ENCODE measurements at places on chromosomes 3 and 15.

- no peak for DNase-seq
Observed at GRCh38 chr3:128307029-128307633, 153.8 kb downstream of the EEFSEC start.

DNA sequence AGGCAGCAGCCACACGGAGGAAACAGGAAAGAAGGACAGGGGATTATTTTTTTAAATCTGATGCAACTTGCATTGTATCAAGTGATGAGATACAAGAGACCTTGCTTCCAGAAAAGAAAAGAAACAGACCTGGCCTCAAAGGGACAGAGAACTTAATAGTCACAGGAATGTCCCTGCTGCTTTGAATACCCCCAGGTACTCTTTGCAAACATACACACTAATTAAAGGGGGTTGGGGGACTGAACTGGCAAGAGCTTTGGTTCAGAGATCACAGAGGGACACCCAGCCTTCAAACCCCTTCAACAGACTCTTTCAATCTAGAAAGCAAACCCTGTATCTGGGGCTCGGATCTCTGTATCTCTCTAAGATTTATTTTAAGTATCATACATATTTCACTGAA lies 18.0 kb downstream of the TNIK start:
- DNase-seq: no peak

- no peak for DNase-seq
Observed at GRCh38 chr3:172119266-172119969, 80.0 kb downstream of the FNDC3B start.

GRCh38 chr3:82685761-82686160 lies 924.3 kb upstream of the GBE1 start:
- DNase-seq: no peak

GRCh38 chr3:110456438-110457138 lies 615.0 kb upstream of the NECTIN3 start:
- no peak for DNase-seq

DNA sequence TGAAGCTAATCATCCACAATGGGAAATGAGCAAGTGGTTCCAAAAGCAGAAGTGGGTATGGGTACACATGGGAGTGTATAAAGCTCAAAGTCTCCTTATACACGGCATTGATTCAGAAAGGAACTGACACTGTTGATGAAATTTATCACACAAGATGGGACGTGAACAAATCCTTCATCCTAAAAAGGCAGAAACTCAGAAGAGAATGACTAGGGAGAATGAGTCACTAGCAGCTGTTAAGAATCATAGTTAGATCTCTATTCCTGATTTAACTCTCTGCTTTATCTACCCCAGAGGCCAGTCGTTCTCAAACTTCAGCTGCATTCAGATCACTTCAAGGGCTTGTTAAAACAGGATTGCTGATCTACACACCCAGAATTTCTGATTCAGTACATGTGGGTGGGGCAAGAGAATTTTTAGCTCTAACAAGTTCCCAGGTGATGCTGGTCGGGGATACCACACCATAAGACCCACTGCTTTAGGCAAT lies 97.7 kb upstream of the PHLDB2 start:
- no peak for DNase-seq

DNA sequence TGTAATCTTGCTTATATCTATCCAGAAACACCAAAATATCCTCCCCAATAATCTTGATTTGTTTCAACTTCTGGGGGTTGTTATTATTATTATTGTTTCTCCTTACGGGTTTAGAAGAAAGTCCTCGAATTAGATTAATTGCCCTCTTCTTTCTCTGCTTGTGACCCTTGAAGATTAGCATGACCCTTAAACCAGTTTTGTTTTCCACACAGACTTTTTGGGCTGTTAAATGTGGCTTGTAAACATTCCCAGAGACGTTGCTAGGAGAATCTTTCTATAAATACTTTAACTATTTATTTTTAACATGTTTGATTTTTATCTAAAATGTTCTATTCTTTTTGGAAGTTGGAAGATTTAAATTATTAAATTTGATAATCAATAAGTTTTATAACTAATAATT lies 4.3 kb upstream of the SUCNR1 start:
- no peak for DNase-seq

GRCh38 chr3:143718463-143718862 lies 129.8 kb downstream of the SLC9A9 start:
- DNase-seq: no peak

DNA sequence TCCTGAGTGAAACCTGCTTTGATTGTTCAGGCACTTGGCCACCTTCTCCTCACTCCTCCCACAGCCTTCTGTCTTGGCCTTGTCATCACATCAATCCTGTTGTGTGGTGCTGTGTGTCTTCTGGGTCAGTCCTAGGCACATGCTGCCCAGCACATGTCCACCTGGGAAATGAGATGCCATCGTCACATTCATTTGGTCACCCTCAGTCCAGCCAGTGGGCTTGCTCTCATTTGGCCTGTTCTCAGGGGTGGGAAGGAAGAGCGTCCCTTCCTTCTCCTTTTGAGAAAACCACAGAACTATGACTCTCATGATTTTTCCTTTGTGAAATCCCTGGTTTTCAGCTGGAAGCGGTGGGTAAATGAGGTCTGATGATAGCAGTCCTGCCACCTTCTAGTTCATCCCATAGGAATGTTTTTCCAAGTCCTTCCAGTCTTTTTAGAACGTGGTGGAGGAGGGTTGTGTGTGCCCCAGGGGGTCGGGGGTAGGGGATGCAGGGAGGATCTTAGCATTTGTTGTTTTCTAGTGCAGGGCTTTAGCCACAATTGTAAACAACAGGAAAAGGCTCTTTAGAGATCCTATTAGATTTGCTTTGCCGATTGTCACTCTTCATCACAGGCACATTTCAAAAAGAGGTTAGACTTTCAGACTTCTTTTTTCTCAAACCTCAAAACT lies 8.4 kb upstream of the PLA1A start:
- no peak for DNase-seq

GRCh38 chr15:38651328-38652038 lies 86.9 kb upstream of the RASGRP1 start:
- no peak for DNase-seq

- DNase-seq: no peak
Observed at GRCh38 chr3:134337511-134338200, 36.6 kb downstream of the AMOTL2 start.

DNA sequence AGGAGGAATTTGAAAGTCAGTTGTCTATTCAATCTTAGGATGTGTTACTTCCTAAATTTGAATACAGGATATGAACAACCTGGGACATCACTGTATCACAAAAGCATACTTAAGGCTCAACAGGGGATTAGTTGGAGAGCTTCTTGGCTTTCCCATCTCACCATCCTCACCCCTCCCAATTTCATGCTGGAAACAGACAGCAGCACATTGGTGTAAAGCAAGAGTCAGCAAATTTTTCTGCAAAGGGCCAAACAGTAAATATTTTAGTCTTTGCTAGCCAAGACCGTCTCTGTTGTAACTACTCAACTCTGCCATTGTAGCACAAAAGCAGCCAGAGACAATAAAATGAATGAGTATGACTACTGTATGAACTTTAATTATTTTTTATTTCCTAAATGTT lies 94.9 kb downstream of the ERC2 start:
- no peak for DNase-seq

DNA sequence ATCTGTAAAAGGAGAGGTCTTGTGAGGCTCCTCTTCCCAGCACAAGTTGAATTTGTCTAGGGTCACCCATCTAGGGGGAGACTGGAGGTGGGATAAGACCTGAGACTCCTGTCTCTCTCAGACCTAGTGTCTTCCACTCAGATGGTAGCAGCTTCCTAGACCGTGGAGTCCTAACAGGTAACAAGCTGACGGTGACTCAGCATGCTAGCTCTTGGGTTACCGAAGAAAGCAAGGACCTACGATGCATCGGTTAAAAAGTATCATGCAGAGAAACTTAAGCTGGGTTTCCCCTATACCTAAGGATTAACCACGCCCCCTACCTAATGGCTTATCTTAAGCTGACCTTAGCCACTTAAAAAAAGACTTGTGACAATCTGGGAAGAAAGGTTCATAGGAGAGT lies 7.6 kb downstream of the LRRN1 start:
- no peak for DNase-seq

GRCh38 chr3:158430448-158430847 lies 140.5 kb upstream of the MLF1 start:
- DNase-seq: no peak

DNA sequence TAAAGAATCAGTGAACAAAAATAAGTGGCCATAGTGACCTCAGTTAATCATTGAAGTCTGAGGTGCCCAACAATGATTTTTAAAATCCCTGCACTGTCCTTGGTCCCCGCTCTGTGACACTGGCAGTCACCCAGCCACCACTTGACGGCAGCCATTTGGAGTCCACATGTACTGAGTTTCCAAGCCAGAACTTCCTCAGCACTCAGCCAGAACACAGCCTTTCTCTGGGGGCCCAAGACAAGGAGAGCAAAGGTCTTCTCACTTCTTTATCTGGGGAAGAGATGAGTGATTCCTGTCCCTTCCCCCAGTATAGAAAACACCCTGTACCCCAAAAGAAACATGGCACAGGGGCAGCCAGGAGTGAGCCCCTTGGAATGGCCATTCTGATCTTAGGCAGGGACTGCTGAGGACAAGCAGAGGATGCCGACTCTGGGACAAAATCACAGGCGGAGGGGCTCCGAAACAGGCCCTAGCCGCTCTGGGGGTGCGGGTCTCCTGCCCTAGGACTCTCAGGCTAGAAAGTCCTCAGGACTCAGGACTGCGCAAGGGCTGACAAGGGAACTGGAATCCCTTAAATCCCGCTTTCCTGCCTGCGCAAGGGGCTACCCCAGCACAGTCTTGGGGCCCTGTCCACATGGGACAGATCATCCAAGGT lies 12.8 kb downstream of the PAK6 start:
- DNase-seq: no peak

DNA sequence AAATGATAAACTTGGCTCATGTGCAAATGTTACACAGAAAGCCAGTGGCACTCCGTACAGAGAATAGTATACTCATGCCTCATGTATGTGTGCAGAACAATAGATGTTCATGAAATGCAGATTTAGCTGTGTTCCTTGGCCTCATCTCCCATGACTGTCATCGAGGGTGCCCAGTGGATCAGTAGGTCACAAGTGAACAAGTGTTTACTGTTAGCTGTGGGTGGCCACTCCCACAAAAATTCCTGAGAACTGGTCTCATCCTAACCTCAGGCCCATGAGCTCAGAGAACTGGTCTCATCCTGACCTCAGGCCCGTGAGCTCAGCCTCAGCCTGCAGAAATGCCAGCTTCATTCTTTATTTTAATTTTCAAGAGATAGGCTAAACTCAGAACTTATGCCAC lies 124.1 kb downstream of the GADL1 start:
- no peak for DNase-seq

DNA sequence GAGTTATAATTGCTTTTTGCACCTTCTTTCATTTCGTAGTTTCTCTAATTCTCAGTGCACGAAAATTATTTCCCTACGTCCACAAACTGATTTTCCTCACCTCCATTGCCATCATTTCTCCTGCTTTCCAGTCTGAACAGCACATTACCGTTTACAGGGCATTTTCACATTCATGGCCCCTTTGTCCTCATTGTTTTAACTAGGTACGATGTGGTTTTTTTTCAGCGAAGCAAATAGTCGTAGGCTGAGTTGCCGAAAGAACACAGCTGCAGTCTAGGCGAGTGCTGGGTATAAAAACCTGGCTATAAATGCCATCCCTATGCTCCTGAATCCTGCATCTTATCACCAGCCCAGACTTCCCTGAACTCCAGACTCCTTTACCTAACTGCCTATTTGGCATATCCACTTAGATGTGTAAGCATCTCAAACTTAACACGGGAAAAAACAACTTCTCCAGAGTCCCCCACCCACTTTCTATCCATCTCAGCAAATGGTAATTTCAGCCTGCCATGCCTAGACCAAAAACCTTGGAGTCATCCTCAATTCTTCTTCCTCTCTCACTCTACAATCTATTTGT lies 691 bp upstream of the FSIP1 start:
- DNase-seq: no peak

- no peak for DNase-seq
Observed at GRCh38 chr15:80844011-80844732, 65.0 kb downstream of the CEMIP start.

DNA sequence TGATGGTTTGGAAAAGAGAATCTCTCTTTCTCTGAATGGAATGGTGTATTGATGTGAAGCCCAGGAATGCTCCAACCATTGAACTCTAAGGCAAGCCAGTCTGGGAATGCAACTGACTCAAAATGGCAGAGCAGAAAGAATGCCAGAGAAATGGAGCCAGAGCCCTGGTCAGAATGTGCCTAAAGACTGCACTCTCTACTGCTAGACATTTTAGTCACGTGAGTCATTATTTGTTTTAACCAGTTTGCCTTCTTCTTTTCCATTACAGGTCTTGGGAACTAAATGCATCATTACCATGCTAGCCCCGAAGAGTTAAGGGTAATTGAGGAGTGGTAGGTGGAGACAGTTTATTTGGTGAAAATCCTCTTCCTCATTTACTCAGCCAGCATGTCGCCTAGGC lies 67.3 kb upstream of the TRIM42 start:
- DNase-seq: no peak

DNA sequence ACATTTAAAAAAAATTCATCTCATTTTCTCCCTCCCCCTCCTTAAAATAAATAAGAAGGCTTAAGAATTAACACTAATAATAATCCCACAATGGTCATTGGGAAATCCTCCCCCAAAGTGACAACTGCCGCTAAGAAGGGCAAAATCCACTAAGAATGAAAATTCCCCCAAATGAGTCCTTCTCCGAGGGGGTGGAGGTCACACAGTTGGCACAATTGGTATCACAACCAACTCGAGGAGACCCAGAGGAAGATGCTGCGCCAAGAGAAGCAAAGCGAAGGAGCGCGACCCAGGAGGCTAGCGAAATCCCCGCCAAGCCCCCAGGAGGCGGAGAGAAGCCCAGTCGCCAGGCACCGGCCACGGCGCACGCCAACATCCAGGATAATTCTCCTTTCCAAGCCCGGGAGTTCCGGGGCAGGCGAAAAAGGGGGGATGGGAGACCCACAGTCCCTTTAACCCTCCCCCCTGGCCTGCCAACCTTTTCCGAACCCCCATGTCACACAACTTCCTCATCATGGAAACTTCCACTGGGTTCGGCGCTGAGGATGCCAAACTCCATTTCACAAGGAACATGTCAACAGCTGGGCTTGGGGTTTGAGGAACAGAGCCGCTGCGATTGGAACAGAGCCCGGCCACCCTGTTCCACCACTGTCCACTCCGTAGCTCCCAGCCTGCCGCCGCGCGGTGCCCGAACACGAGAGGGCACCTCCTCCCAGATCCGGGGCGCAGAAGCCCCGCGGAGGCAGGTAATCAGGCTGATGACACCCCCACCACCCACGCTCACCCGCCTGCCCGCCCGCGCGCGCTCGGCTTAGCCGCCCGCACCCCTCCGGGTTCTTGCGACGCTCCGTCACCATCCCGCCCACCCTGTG lies 668 bp downstream of the THRB start:
- DNase-seq: no peak

GRCh38 chr3:52430416-52430810 lies 14.5 kb downstream of the SEMA3G start:
- DNase-seq: no peak

GRCh38 chr15:55552926-55553325 lies 35.2 kb downstream of the PYGO1 start:
- no peak for DNase-seq

GRCh38 chr15:54127574-54127973 lies 149.3 kb downstream of the UNC13C start:
- DNase-seq: no peak
